ENCODE measurements at places on chromosomes 12 and 14.
A peak's percentile ranks its signal among the peaks of the same experiment; 100 is the strongest.

DNA sequence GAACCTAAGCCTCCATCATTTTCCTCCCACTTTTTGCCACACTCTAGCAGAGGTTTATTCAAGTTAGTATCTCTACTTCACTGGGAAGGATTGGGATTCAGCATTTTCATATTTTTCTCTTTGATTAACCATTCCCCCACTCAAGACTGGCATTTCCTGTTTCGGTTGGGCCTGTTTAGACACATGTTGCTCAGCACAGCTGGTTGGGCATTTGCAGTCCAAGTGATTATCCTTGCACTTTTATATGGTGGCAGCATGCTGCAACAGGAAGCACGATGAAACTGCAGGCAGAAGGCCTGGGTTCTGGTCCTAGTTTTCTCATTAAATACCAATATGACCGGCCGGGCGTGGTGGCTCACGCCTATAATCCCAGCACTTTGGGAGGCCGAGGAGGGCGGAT is 182.9 kb upstream of the GRIN2B start:
- no peak for DNase-seq

DNA sequence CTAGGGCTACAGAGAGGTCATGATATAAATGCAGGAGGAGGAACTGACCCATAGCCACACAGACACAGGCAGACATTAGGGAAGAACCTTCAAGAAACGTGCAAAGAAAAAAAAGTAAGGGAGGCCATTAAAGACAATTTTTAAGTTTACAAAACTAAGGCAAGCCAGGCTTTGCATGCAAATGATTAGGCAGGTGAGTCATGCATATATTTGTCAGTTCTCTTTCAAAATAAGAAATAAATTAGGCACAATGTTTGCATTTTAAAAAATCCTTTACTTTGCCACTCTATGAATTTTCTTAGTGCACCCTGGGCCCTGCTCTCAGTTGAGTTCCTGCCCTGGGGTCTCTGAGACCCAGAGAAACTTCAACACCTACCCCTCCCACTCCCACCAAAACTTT is 75.0 kb downstream of the PRMT8 start:
- DNase-seq = no peak

GRCh38 chr14:50785457-50786063 is 45.4 kb downstream of the NIN start:
- no peak for DNase-seq

DNA sequence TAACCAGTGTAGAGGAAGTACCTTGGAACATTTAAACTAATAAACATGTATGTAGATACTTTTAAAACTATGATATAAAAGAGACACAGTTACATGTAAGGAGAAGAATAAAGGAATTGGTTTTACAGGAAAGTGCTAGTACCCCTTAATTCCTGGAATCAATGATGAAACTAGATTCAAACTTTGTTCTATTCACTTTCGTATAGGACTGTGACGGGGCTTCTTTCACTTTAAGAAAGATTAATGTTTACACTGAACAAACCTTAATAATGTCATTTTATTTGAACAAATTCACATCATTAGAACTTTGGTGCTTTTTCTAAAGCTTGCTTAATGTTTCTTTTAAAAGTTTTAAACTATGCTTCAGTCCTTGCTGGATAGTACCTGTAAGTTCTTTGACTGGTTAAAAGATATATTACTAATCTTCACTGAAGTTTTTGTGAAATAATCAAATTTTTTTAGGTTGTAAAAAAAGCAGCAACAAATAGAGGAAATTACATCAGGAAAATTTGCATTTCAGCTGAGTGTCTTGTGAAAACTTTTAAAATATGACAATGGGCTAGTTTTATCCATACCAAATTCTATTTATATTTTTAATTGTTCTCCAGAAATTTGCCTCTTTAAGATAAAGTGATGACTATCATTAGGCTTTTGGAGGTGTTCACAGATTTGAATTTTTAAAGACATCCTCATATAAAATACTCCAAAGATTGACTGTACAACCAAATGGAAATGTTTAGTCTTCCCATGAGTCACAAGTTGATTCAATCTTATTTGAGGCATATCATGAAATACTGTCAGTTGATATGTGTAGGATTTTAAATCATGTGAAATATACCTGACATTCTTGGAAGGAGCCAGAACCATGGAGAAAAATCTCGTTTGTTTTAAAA is 36.2 kb downstream of the PAPOLA start:
- DNase-seq = no peak

DNA sequence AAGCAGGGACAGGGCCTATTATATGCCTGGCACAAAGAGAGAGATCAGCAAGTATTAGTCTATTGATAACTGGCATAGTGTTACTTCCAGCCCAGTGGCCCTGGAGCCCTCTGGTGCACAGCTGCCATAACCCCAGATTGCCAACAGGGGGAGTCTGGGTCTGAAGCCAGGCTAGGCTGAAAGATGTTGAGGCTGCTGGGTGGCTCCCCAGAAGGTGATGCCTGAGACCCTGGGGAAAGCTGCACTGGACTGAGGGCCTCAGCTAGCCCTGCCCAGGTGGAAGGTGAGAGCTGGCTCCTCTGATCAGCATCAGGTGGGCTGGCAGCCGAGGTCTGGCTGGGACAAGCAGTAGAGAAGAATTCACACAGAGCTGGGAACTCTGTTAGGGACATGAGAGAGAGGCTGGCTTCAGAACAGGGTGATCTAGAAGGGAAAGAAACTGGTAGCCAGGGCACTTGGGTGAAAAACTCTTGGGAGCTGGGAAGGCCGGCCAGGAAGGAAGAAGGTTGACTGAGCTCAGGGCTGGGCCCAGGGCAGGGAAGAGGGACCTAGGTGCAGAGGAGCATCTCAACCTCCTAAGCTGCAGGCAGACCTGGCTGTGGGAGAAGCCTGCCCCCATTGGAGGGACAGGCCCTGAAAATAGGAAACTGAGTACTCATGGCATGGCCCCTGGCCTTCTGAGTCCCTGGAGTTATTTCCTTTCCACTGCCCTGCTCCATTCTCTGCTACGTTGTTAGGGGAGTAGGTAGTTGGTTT is 3.9 kb downstream of the GZMH start:
- peak; percentile 68 for DNase-seq

DNA sequence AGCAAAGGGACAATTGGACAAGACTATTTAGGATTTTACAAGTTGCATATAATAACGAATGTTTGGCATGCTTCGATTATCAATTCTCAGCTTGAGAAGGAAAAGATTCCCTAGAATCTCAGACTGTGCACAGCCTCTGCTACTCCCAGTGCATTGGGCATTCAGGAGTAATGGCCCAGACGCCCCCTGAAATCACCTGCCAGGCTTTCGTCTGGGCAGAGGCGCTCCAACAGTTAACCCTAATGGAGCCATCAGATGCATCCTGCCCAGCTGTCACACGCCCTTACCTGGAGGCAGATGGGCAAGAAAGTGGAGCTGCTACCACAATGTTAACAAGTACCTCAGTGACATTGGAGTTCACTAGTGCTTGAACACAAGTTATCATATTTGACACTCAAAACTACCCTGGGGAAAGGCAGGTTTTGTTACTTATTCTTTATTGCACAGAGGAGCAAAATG is 927 bp upstream of the LRP6 start:
- DNase-seq = no peak

- DNase-seq = no peak
These were observed 12.5 kb downstream of the C1R start for GRCh38 chr12:7079826-7080125.

DNA sequence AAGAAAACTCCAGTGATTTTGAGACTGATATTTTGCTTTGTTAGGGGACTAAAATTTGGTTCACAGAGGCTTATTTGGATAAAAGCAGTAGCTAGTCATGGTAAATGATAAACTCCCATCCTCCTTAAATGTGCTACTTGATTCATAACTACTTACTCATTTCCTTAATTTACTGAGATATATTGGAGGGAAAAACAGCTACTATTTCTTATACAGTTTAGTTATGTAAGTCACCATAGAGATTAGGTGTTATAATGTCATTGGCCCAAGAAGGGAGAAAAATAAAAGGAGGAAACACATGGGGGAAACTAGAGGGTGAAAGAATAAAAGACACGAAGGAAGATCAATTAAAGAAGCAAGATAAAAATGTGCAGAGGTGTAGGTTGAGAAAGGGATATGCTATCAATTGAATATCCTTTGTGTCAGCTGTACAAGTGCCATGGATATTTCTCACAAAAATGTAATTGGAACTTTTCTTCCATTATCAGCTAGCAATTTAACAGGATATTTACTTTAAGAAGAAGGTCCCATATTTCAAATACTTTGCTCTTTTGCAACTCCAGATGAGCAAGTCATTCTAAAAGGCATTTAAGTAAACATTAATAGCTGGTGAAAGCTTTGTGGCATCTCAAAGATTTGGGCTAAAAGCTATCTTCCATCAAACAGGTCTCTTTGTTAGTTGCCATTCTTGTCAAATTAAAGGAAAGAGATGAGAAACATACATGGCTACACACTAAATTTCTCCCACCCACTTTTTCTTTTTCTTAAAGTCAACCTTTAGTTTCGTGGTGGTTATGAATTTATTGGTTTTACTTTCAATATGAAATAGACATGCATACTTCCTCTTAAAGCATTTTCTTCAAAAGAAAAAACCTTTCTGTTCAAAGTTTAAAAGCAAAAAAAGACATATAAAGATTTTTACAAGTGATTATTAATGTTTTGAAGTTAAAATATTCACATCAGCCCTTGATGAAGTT is 439.5 kb downstream of the CCER1 start:
- no peak for DNase-seq

- DNase-seq = no peak
These were observed 9.3 kb upstream of the TAS2R46 start for GRCh38 chr12:11071414-11071813.

DNA sequence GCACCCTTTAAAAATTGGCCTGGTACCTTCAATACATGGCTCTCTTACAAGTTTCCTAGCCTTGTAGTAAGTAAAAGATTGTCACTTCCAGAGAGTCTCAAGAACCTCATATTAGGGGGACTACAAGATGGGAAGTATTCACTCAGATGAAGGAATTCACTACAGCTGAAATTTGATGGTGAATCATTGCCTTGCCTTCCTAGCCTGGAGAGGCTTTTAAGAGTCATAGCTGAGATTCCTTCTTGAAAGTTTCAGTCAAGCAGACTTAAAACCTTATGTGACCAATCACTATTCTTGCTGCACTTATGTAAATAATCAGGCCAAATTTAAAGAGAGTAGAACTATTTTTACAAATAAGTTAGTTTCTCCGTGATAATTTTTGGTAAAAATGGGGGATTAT is 451.6 kb downstream of the TRHDE start:
- no peak for DNase-seq

DNA sequence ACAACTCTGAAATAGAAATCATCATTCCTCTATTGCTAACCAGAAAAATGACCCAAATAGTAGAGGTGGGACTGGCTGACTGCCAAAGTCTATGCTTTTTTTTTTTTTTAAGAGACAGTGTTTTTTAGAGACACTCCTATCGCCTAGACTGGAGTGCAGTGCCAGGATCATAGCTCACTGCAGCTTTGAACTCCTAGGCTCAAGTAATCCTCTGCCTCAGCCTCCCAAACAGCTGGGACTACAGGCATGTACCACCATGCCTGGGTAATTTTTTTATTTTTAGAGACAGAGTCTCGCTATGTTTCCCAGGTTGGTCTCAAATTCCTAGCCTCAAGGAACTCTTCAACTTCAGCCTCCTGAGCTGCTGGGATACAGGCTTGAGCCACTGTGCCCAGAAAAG is 19.2 kb downstream of the NR2C1 start:
- no peak for DNase-seq

GRCh38 chr12:56104815-56105608 is 653 bp downstream of the PA2G4 start:
- peak; percentile 25 for DNase-seq

DNA sequence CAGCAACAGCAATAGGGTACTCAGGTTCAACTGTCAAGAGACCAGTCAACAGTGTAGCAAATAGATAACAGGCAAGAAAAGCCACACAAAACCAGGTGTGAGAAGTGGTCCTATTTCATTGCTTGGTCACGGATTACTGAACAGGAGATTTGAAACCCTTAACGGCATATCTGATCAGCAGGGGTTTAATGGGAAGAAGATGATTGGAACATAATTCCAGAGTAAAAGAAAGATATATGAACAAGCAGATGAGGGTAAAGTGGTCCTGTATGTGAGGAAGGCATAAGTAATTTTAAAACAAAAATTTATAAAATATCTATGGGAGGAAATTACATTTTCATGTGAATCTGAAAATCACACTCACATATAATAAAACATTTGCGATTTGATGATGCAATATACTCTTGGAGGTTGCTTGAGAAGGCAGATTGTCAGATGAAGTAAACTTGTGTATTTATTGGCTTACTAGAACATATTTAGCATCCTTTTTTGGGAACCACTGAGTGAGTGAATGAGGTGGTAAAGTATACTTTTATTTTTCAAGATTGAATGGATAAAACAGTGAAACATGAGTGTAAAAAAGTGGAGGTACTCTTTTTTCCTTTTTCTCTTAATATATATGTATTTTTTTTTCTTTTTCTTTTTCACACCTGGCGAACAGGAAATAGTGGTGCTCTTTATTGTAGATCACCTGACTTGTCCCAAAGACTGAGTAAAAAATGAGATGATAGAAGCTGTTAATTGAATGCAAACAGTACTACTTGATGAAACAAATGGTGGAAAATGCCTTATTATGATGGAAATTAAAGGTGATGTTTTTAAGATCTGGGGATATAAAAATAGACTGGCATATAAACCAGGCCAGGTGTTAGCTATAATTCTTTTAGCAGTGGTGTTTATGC is 21.6 kb upstream of the SDR39U1 start:
- DNase-seq = no peak

- DNase-seq = no peak
These were observed 38.8 kb downstream of the DIO2 start for GRCh38 chr14:80172375-80173051.

- peak; percentile 43 for DNase-seq
These were observed 20.0 kb downstream of the BORCS5 start for GRCh38 chr12:12376646-12377448.

DNA sequence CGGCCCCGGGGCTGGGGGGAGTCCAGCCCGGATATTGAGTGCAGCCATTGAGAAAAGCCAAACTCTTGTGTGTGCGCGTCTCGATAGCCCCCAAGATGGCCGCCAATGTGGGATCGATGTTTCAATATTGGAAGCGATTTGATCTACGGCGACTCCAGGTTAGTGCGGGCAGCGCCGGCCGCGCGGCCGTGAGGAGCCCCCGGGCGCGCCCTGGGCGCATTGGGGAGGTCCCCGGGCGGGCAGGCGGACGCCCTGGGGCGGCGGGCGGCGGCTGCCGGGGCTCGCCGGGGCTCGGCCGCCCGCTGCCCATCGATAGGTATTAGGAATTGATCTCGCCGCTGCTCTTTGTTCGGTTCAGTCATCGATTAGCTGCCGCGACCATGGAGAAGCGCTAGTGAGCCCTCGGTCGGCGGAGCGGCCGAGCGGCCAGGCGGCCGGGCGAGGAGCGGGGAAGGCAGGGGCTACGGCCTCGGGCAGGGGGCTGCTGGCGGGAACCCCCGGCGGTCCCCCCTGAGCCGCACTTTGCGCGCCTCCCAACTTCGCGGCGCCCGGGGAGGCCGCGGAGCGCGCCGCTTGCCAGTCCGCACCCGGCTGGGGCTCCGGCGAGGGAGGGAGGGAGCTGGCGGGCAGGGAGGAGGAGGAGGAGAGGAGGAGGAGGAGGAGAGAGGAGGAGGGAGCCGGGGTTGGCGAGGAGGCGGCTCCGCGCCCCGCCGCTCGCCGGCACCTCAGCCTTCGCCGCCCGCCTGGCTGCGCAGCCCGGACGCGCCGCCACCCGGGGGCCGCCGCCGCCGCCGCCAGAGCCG is 113.9 kb upstream of the MYL2 start:
- no peak for DNase-seq
